Right lobe of liver (tissue), 6 donors: ENCODE measurements at places on chromosomes 2 and 18. TPM values are rescaled to one million over a fixed set of nuclear protein-coding genes. Genes with fewer than 3 reads are reported as not detected.
A peak's percentile ranks its signal among the peaks of the same experiment; 100 is the strongest.

The GORASP2 gene
- total RNA-seq: 40.6 TPM

The ALPG gene
- total RNA-seq: not detected

The IL1B gene
- total RNA-seq: 1.0 TPM

The RBFA gene
- 36.6 TPM for total RNA-seq

The PROKR1 gene
- not detected for total RNA-seq

The RGPD3 gene
- total RNA-seq: 0.15 TPM

The CXCR1 gene
- total RNA-seq: 1.6 TPM

The RNF144A gene
- 2.0 TPM for total RNA-seq

The MDH1B gene
- total RNA-seq: not detected

The GPR148 gene
- total RNA-seq: not detected

The WDR12 gene
- 14.2 TPM for total RNA-seq

The MALT1 gene
- 9.5 TPM for total RNA-seq

The HOXD8 gene
- total RNA-seq: not detected

The IL37 gene
- not detected for total RNA-seq

- H3K27ac ChIP-seq: no peak overlapping the region
- H3K4me3 ChIP-seq: no peak overlapping the region
- H3K27me3 ChIP-seq: no peaks in the 10 kb centered on the region
- no peaks in the 10 kb centered on the region for H3K4me1 ChIP-seq
Observed at GRCh38 chr2:85012855-85013254, 41.9 kb downstream of the KCMF1 start.

- H3K27ac ChIP-seq: no peak overlapping the region
- peaks cover 11% of the 10 kb centered on the region for H3K27me3 ChIP-seq
- DNase-seq: peak; percentile 25
- H3K4me3 ChIP-seq: no peak overlapping the region
Observed at GRCh38 chr2:42492691-42493467, 903 bp downstream of the KCNG3 start.

DNA sequence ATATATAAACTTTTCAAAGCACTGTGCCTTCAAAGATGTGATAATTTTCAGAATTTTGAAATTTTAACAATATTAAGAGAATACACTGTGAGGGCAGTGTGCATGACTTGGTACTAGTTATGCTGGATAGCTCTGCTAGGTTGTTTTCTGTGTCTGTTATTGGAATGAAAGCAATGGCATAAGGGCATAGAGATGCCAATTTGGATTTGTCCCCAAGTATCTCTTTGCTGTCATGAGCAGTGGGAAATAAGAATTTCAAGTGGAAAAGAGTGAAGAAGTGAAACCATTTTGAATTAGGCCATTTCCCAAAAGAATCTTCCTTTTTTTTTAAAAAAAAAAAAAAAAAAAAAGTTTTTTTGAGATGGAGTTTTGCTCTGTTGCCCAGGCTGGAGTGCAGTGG lies 76.8 kb downstream of the SLC39A10 start:
- no peaks in the 10 kb centered on the region for H3K4me1 ChIP-seq
- no peak overlapping the region for H3K27ac ChIP-seq
- H3K36me3 ChIP-seq: no peaks in the 10 kb centered on the region
- H3K27me3 ChIP-seq: no peaks in the 10 kb centered on the region
- DNase-seq: no peak
- H3K4me3 ChIP-seq: no peak overlapping the region

GRCh38 chr18:43735570-43735969 lies 458.3 kb upstream of the SYT4 start:
- no peak overlapping the region for H3K4me3 ChIP-seq
- DNase-seq: no peak
- H3K27me3 ChIP-seq: no peaks in the 10 kb centered on the region
- no peaks in the 10 kb centered on the region for H3K4me1 ChIP-seq

- H3K27me3 ChIP-seq: no peaks in the 10 kb centered on the region
- no peak for DNase-seq
- H3K4me1 ChIP-seq: no peaks in the 10 kb centered on the region
- no peak overlapping the region for H3K27ac ChIP-seq
- no peaks in the 10 kb centered on the region for H3K36me3 ChIP-seq
- no peak overlapping the region for H3K4me3 ChIP-seq
Observed at GRCh38 chr2:45857275-45857609, 205.8 kb downstream of the PRKCE start.

DNA sequence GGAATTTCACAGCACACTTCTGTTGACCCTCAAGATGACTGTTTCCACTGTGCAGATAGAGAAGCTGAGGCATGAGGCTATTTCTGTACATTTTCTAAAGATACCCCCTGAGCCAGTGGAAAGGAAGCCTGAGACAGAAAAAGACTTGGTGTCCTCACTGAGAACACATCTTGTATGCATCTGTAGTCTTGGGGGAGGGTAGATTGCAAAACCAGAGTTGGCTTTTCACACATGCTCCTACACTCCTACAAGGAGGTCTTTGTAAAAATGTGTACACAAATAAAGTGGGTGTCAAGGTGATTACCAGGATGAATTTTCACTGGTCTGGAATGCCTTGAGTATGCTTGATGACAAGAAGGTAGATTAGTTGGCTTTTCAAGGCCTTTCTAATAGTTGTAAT lies 98.0 kb downstream of the KCTD18 start:
- no peak overlapping the region for H3K27ac ChIP-seq
- peaks cover 5% of the 10 kb centered on the region for H3K36me3 ChIP-seq
- no peaks in the 10 kb centered on the region for H3K4me1 ChIP-seq
- no peaks in the 10 kb centered on the region for H3K27me3 ChIP-seq

GRCh38 chr2:45120546-45120945 lies 111.3 kb upstream of the SIX2 start:
- H3K36me3 ChIP-seq: no peaks in the 10 kb centered on the region
- no peaks in the 10 kb centered on the region for H3K27me3 ChIP-seq
- no peak overlapping the region for H3K4me3 ChIP-seq
- DNase-seq: no peak
- H3K4me1 ChIP-seq: no peaks in the 10 kb centered on the region
- H3K27ac ChIP-seq: no peak overlapping the region

DNA sequence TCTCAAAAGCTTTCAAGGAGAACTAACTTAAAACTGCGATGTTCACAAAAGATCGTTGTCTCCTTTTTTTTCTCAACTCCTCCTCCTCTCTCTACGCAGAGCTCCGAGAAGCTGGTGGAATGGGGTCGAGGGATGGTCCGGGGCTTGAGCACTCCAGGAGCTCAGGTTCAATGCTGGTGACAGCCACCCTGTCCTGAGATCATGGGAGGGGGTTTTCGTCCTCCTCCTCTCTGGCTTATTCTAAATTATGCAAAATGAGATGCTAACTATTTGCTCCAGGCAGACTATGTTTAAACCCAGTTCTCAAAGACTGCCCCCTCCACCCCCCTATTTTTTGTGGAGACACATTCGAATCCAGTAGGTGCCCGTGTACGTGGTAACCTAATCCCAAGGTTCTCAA lies 11.8 kb downstream of the TSHZ1 start:
- H3K27ac ChIP-seq: no peak overlapping the region
- H3K27me3 ChIP-seq: no peaks in the 10 kb centered on the region
- DNase-seq: no peak
- H3K4me1 ChIP-seq: peaks cover 48% of the 10 kb centered on the region
- H3K36me3 ChIP-seq: no peaks in the 10 kb centered on the region

- H3K4me3 ChIP-seq: no peak overlapping the region
- no peak overlapping the region for H3K27ac ChIP-seq
- H3K27me3 ChIP-seq: no peaks in the 10 kb centered on the region
- no peak for DNase-seq
- no peaks in the 10 kb centered on the region for H3K36me3 ChIP-seq
Observed at GRCh38 chr2:225027061-225027762, 15.1 kb downstream of the DOCK10 start.

- no peaks in the 10 kb centered on the region for H3K36me3 ChIP-seq
- DNase-seq: no peak
- H3K27ac ChIP-seq: no peak overlapping the region
Observed at GRCh38 chr2:150889141-150889540, 372.5 kb downstream of the RBM43 start.

DNA sequence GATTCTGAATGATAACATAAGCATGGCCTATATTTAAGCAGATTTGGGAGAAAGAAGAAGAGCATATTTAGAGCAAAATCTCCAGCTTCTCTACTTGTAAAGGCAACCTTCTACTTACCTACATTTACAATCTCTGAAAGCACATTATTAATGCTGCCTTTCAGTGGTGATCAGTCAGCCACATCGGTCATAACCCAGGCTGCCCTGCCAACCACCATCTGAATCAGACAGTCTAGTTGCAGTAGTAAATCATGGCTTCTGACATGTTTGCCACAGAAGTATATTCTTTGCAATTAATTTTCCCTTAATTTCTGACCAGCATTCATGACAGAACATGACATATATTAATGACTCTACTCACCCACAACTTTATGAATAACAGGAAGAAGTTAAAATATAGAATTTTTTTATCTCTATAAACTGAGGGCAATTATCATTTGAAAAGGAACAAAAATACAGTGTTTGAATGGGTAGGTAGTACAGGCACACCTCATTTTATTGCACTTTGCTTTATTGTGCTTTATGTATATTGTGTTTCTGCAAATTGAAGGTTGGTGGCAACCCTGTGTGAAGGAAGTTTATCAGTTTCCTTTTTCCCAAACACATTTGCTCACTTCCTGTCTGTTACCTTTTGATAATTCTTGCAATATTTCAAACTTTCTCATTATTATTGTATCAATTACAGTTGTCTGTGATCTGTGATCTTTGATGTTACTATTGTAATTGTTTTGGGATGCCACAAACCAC lies 531.6 kb upstream of the CHAC2 start:
- H3K36me3 ChIP-seq: no peaks in the 10 kb centered on the region

GRCh38 chr18:62846313-62846712 lies 131.0 kb downstream of the PHLPP1 start:
- no peak for DNase-seq
- H3K36me3 ChIP-seq: no peaks in the 10 kb centered on the region
- no peaks in the 10 kb centered on the region for H3K27me3 ChIP-seq
- no peak overlapping the region for H3K27ac ChIP-seq
- H3K4me1 ChIP-seq: no peaks in the 10 kb centered on the region

GRCh38 chr2:42026272-42026671 lies 21.5 kb upstream of the PKDCC start:
- H3K4me1 ChIP-seq: no peaks in the 10 kb centered on the region
- no peak overlapping the region for H3K27ac ChIP-seq
- no peak for DNase-seq

DNA sequence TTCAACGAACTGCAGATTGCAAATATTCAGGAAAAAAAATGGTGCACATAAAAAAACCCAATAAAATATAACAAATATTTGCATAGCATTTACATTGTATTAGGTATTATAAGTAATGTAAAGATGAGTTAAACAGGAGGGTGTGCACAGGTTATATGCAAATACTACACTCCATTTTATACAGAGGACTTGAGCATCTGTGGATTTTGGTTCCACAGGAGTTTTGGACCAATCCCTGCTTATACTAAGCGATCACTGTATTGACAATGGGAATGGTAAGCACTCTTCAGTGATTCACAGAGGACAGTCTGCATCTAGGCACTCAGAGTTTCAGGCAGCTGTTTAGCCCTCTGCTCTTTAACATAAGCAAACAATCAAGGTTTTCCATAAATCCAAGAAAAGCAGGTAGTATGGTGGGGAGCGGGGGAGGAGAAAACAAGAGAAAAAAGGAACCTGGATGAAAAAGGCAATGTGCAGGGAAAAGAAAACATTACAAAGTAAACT lies 206.0 kb upstream of the PARD3B start:
- no peak overlapping the region for H3K4me3 ChIP-seq
- no peak for DNase-seq
- H3K4me1 ChIP-seq: no peaks in the 10 kb centered on the region
- H3K27ac ChIP-seq: no peak overlapping the region
- H3K36me3 ChIP-seq: no peaks in the 10 kb centered on the region

DNA sequence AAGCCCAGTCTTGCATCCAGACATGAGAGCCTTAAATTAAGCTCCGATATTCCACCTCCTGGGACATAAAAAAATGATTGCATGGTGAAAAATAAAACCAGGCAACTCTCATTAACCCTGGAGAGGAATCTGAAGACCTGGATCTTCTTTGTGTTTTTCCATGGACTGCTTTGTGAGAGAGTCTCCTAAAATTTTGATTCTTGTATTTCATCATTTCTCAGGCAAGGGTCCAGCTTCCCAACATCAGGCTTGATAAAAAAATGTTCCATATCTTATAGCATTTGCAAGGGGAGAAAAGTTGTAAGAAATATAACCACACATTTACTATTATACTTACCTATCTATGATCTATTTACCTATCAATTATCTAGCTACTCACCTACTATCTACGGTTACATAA lies 327.5 kb upstream of the SPHKAP start:
- no peaks in the 10 kb centered on the region for H3K36me3 ChIP-seq
- H3K4me3 ChIP-seq: no peak overlapping the region
- H3K4me1 ChIP-seq: no peaks in the 10 kb centered on the region
- H3K27ac ChIP-seq: no peak overlapping the region

- H3K36me3 ChIP-seq: no peaks in the 10 kb centered on the region
- no peaks in the 10 kb centered on the region for H3K27me3 ChIP-seq
- H3K4me1 ChIP-seq: no peaks in the 10 kb centered on the region
- no peak overlapping the region for H3K4me3 ChIP-seq
- DNase-seq: no peak
- H3K27ac ChIP-seq: no peak overlapping the region
Observed at GRCh38 chr2:210928714-210929113, 372.3 kb downstream of the CPS1 start.

- no peak overlapping the region for H3K27ac ChIP-seq
- no peak for DNase-seq
- H3K4me3 ChIP-seq: no peak overlapping the region
- H3K36me3 ChIP-seq: no peaks in the 10 kb centered on the region
- no peaks in the 10 kb centered on the region for H3K27me3 ChIP-seq
Observed at GRCh38 chr2:133345638-133346037, 222.6 kb downstream of the NCKAP5 start.

DNA sequence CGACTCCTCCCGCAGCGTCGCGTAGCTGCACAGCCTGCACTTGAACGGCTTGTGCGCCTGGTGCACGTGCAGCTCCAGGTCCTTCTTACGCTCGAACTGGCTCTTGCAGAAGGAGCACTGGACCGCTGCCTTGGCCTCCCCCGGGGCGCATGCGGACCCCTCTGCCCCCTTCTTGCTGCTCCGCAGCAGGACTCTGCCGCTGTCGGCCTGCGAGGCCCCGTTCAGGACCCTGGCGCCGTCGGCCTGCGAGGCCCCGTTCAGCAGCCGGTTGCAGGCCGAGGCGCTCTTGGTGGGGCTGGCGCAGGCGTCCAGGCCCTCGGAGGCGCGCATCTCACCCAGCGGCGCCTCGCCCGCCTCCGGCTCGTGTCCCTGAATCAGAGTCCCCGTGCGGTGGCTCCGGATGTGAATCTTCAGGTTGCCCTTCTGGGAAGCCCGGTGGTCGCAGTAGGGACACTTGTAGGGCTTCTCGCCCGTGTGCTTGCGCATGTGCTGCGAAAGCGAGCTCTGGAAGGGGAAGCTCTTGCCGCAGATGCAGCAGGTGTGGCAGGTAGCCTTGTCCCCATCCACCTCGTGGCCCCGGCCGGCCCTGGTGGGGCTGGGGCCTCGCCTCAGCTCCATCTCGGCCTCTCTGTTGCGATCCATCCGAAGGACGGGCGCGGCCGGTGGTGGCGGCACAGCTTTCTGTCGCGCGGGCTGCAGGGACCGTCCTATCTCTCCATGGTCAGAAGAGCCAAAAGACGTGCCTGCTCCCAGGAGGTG lies 52.5 kb downstream of the ZNF516 start:
- H3K27me3 ChIP-seq: no peaks in the 10 kb centered on the region
- H3K27ac ChIP-seq: no peak overlapping the region
- H3K4me1 ChIP-seq: no peaks in the 10 kb centered on the region
- H3K36me3 ChIP-seq: peaks cover 33% of the 10 kb centered on the region
- DNase-seq: no peak

- no peak overlapping the region for H3K4me3 ChIP-seq
- no peaks in the 10 kb centered on the region for H3K27me3 ChIP-seq
Observed at GRCh38 chr2:26196683-26197418, 24.0 kb downstream of the GAREM2 start.

- no peak overlapping the region for H3K4me3 ChIP-seq
- H3K27ac ChIP-seq: no peak overlapping the region
- no peak for DNase-seq
- H3K4me1 ChIP-seq: no peaks in the 10 kb centered on the region
- H3K27me3 ChIP-seq: no peaks in the 10 kb centered on the region
- no peaks in the 10 kb centered on the region for H3K36me3 ChIP-seq
Observed at GRCh38 chr18:61965311-61965710, 72.5 kb upstream of the RNF152 start.
